ENCODE measurements at places on chromosomes 3 and 15.

GRCh38 chr3:73868688-73869315 is 244.1 kb upstream of the PDZRN3 start:
- no peak for DNase-seq

- DNase-seq, result no peak
Observed at GRCh38 chr3:129485721-129486663, 42.4 kb upstream of the RHO start.

GRCh38 chr3:123138839-123139444 is 62.8 kb upstream of the SEC22A start:
- DNase-seq, result no peak

DNA sequence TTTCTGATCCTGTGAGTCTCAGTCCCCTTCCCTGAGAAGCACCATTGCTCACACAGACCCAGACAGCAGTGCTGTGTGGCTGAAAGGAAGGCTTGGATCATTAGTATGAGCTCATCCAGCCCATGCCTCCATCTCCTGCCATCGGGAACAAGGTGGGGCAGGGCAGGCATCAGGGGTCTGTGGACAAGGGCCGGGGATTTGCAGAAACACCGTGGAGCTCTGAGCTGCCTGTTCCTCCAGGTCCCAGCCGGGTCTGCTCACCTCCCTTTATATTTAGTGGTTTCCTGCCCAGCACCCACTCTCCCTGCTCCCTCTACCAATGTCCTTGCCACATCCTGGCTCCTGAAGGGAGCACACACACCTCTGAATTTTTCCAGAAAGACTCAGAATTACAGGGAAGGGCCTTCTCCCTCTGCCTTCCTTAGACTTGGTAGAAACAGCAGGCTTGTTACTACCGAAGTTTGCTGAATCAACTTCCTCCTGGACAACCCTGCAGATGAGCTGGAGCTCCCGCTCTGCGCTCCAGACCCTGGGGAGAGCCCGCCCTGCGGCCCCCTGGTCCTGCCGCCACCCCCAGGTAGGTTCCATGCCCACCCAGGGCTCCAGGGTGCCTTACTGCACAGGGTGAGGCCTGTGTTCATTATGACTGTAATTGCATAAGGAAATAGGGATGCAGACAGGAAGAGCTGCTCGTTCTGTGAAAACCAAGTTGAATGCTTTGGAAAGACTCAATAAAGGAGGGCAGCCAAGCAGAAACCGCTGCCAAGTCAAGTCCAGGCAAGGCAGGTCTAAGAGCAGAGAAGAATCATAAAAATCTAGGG is 128.1 kb downstream of the NSMCE3 start:
- no peak for DNase-seq

DNA sequence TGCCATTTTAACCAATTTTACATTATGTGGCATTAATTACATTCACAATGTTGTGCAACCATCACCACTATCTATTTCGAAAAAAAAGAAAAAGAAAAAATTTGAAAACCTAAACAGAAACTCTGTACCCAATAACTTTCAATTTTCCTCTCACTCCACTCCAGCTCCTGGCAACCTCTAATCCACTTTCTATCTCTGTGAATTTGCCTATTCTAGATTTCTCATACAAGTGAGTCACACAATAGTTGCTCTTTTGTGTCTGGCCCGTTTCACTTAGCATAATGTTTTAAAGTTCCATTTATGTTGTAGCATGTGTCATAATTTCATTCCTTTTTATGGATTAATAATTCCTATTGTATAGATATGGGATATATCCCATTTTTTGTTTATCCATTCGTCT is 53.3 kb upstream of the TBC1D5 start:
- no peak for DNase-seq

GRCh38 chr3:169477790-169478189 is 185.7 kb downstream of the MECOM start:
- no peak for DNase-seq

DNA sequence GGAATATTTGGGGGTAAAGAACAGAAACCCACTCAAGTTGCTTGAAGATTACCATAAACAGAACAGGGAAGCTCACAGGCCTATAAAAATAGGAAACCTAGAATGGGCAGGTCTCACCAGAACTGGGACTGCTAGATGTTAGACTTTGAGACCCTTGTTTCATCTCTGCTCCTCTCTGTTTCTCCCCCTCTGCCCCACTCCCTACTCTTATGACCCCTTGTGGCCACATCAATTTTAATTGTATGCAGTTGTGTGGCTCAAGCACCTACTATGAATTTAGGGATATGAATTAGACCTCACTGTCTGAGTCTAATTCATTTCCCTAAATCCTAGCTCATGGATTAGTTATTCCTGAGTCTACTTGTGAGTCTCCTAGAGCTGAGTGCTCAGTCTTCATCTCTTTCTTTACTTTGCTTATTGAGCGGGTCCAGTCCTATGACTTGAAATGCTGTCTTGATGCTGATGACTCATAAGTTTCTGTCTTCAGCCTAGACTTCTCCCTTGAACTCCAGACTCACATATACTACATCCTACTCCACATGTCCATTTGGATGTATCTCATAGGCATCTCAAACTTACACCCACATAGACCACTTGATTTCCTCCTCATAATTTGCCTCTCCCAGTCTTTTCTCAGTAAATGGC is 78.7 kb downstream of the ITPR1 start:
- no peak for DNase-seq

All from stimulated activated CD4-positive, alpha-beta T cell treated with anti-CD3 and anti-CD28 coated beads, Interleukin-4, amount 100 ng/mL, for 48 hours (primary cell).